Stimulated activated CD4-positive, alpha-beta T cell treated with anti-CD3 and anti-CD28 coated beads, Interleukin-1b, Interleukin-23, amount 100 ng/mL, for 24 hours (primary cell): ENCODE measurements at places on chromosomes 6 and 20.
A peak's percentile ranks its signal among the peaks of the same experiment; 100 is the strongest.

DNA sequence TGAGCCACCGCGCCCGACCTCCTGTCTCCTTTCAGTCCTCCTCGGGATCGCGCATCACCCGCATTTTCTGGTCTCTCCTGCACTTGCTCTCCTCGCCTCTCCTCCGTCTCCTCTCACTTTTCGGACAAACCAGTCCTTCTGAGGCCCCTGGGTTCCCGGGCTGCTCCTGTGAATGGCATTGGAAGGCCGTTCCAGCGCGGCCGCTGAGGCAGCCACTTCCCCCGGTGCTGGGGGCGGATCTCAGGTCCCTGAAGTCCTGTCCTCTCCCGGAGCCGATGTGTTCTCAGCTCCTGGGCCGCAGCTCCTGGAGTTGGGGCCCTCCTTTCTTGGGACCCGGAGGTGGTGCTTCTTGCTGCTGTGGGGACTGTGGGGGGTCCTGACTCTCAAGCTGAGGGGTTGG, 803 bp downstream of the MICB start:
- no peak for DNase-seq

GRCh38 chr20:48999890-49000870, 45.9 kb upstream of the CSE1L start:
- DNase-seq, result no peak

GRCh38 chr6:2655844-2656433, 94.8 kb downstream of the MYLK4 start:
- no peak for DNase-seq

DNA sequence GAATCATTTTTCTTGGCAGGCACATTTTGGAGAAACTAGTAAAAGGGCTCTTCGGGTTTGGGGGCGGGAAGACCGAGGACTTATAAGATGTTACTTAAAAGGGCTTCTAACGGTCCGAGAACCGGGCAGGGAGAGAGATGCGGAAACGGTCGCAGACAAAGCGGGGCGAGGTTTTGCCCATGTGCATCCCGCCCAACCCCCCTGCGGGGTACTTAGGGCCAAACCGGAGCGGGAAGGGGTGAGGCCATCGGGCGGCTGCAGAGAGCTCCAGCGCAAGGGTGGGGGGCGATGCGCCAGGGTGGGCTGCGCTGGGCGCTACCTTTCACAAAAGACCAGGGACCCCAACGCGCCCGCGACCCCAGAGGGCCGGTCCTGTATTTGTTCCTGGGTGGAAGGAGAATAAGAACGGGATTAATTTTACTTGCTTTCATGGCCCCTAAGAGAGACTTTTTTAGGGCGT, 616 bp downstream of the TUBB start:
- DNase-seq, result no peak

DNA sequence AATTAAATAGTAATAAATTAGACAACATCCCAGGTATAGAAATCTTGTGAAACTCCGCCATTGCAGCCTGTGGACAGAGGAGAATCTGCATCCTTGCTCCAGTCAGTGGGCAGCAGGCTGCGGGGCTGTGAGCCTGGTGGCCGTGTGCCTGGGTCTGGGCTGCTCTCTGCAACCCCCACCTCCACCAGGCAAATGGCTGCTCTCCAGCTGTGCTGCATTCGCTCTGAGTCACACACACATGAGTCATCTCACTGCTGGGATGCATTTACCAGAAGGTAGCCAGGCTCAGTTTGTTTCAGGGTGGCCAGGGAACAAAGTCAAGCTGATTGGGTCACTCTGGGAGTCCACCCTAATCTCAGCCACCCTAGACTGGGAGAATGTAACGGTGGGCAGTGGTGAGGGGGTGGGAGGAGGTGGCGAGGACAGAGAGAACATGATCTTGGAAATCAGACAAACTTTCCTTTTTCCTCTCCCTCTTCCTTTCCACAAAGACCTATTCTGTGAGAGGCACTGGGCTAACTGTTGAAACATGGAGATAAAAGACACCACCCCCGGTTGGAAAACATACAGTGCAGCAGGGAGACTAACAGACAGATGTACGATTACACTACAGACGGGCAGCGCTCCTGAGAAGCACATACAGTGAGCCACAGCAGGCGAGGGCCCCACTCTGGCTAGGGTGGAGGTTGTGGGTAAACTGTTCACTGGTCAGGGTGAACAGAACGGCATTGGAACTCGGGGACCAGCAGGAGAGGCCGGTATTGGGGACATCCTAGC, 59.2 kb downstream of the TRAM2 start:
- DNase-seq, result peak; percentile 16

DNA sequence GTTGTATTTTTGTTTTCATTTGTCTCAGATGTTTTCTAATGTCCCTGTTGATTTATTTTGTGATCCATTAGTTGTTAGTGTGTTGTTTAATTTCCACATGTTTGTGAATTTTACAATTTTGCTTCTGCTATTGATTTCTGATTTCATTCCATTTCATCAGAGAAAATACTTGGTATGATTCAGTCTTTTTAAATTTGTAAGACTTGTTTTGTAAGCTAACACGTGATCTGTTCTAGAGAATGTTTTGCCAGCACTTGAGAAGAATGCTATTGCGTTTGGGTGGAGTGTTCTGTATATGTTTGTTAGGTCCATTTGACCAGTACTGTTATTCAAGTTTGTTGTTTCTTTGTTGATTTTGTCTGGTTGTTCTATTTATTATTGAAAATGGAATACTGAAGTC, 53.9 kb downstream of the KIZ start:
- DNase-seq, result no peak

DNA sequence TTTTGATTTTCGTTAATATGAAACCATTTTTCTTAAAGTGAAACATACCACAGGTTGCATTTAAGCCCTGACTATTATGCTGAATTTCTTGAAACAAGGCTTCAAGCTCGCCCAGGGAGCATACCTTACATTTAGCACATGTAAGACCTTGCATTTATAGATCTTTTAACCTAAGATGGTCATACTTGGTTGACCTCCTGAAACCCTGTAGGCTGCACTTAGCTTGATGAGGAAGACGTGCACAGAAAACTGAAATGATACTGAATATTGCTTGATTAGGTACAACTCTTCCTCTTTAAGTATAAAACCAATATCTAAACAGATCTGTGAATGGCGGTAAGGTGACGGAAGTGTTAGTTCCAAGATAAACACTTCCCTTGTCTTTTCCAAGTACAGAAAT, 82.2 kb downstream of the CTNNBL1 start:
- no peak for DNase-seq

- no peak for DNase-seq
Measured at GRCh38 chr6:163248051-163248450, 166.5 kb upstream of the QKI start.

- DNase-seq, result no peak
Measured at GRCh38 chr6:113317442-113317841, 539.7 kb upstream of the MARCKS start.

DNA sequence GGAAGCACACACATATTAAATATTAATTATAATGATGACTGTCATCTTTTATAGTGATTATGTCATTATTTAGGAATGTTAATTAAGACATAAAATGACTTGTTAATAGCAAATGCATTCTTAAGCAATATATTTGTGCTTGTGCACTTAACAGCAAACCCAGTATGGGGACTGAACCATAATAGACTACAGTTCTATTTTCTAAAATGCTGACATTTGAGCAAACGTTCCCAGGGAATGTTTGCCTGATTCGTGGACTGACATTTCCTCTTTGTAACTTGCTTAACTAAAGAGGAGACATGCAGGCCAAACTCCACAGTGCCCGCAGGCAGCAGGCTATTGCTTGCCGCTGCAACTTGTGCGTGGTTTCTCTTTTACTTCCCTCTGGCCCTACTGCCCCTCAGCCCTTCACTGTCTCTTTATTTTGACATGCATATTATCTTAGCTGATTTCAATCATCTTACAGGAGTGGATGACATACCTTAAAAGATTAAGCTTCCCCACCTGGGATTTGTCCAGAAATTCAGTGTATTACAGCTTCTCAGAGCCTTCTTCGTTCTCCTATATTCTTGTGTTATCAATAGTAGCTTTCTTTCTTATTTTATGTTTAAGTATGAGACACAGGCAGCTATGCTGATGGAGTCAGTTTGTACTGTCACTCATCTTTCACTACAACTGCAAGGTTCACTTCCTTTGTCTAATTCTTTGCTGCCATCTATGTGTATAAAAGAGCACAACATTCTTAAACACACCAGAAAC, 141.5 kb downstream of the GMDS start:
- no peak for DNase-seq

DNA sequence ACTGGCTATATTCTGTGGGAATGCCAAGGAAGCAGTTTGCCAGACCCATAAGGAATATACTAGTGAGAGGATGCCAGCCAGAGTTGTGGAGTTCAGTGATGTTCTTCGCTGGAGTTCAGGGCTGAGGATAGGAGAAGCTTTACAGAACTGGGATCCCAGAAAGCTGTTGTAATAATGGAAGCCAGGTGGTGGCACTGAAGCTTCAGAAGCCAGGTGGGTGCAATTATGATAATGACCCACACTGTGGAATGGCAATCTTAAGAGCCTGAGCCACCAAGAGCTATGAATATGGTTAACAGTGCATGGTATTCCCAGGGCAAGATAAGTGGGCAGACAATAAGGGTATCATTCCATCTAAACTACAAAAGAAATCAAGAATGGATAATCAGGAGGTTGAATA, 25.1 kb upstream of the ENPP1 start:
- DNase-seq, result no peak

- DNase-seq, result no peak
Measured at GRCh38 chr6:131724114-131724513, 13.3 kb upstream of the CTAGE9 start.

GRCh38 chr20:51376111-51376510, 166.4 kb downstream of the NFATC2 start:
- DNase-seq, result no peak

GRCh38 chr20:15802020-15802419, 771.2 kb downstream of the KIF16B start:
- no peak for DNase-seq

- DNase-seq, result no peak
Measured at GRCh38 chr20:35669681-35670080, 5.0 kb upstream of the CPNE1 start.

GRCh38 chr20:8601542-8601912, 467.4 kb upstream of the PLCB4 start:
- no peak for DNase-seq

DNA sequence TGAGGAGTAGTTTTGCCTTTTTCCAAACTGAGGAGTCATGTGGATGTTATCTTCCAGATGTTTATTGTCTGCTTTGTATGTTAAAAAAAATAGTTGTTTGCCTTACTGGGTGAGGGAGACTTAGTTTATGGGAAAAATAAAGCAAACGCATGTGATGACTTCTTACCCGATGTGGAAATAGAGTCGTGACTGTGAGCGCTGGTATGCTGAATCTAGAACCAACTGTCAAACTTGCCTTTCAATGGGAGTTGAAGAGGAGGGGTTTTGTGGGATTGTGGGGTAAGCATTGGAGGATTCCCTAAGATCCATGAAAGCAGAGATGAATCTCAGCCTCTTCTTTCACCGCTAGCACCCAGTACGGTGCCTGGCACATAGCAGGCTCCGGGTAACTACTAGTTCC, 5.3 kb downstream of the DCBLD1 start:
- DNase-seq, result no peak

- no peak for DNase-seq
Measured at GRCh38 chr20:13928901-13929300, 61.5 kb downstream of the SEL1L2 start.

- no peak for DNase-seq
Measured at GRCh38 chr20:22370137-22370536, 214.2 kb downstream of the FOXA2 start.

DNA sequence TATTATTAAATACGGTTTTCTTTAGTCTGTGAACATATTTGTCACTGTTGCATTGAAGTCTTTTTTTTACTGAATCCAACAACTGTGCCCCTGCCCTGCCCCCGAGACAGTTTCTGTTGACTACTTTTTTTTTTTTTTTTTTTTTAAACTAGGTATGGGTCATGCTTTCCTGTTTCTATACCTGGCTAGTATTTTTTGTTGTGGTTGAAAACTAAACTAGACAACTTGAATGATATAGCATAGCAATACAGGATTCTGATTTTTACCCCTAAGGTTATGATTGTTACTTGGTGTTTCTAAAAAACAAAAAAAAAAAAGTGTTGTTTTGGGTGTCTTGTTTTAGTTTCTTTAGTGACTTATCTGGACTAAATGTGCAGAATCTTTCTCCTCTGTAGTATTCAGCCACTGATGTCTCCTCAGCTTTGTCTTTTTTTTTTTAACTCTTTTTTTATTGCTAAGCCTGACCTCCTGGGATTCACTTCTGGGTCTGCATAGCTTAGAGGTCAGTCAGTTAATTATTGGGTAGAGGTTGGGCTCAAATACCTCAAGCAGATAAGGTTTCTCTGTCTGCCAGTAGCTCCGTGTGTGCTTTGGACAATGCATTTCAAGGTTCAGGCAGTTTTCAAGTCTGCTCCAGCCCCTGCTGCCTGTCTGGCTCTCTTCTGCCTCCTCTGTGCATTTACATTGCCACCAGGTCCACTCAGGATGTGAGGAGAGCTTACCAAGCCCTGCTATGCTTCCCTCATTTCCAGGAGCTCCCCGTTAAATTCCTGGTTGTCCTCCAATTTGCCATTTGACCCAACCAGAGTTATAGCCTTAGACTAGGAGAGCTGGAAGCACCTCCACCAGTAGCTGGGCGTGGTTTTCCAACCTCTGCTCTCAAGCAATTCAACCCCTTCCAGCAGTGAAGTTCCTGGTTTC, 91.4 kb downstream of the SYNDIG1 start:
- DNase-seq, result no peak

- DNase-seq, result no peak
Measured at GRCh38 chr6:81942067-81942370, 189.5 kb upstream of the TENT5A start.

GRCh38 chr6:90458353-90459224, 128.3 kb downstream of the MAP3K7 start:
- DNase-seq, result peak; percentile 48

- DNase-seq, result no peak
Measured at GRCh38 chr6:162856885-162857284, 129.1 kb downstream of the PACRG start.

GRCh38 chr6:138971601-138972000, 16.5 kb downstream of the REPS1 start:
- DNase-seq, result no peak

DNA sequence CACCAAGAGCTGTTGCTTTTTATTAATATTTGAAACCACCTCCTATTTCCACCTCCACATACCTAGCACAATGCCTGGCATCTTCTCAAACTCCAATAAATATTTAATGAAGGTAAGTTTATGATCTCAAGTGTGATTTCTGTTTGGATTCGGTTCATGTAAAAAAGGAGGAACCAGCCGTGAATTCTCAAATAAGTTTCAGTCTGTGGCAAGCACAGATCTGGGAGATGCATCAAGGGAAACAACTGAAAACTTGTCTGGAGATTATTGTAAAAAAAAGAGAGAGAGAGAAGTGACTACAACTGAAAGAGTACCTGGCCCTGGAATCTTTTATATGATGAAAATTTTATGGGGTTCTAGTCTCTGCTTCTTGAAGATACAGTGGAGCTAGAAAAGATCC, 52.8 kb upstream of the PNRC1 start:
- no peak for DNase-seq

GRCh38 chr20:15199698-15200097, 862.3 kb upstream of the FLRT3 start:
- DNase-seq, result no peak

- no peak for DNase-seq
Measured at GRCh38 chr6:162056061-162056460, 671.5 kb downstream of the PRKN start.
